ENCODE measurements at places on chromosomes 2 and 18. TPM values are rescaled to one million over a fixed set of nuclear protein-coding genes. Genes with fewer than 3 reads are reported as not detected.

Gene DCDC2C
- 0.46 TPM for polyA plus RNA-seq

GRCh38 chr18:21241301-21242048 is 557 bp upstream of the GREB1L start:
- peak; percentile 3 for DNase-seq

GRCh38 chr2:163465440-163465839 is 270.4 kb downstream of the FIGN start:
- DNase-seq: peak; percentile 24

- DNase-seq: no peak
Measured at GRCh38 chr2:10922307-10923007, 10.7 kb downstream of the KCNF1 start.

GRCh38 chr2:3533836-3534235 is 14.5 kb upstream of the ADI1 start:
- no peak for DNase-seq

GRCh38 chr2:27751377-27751776 is 20.1 kb upstream of the MRPL33 start:
- DNase-seq: no peak

GRCh38 chr2:45636008-45636407 is 15.5 kb upstream of the PRKCE start:
- no peak for DNase-seq

DNA sequence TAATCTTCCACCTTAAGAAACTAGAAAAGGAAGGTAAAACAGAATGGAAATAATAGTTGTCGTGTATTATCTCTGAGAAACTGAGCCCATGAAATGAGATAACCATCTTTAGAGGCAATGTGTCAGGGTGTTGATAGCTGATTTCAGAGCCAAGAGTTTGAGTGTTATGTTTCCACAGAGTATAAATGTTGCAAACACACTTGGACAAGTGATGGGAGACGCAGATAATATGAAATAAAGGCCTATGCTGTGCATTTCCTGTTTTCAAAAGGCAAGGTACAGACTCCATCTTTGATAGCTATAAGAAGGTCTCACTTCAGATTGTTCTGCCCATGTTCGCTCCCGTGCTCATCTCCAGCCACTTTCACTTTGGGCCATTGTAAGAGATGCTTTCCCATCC is 25.9 kb upstream of the DNER start:
- no peak for DNase-seq

- DNase-seq: no peak
Measured at GRCh38 chr2:146228466-146229058, 1616.3 kb upstream of the ACVR2A start.
